ENCODE measurements at places on chromosomes 1 and 21.
A peak's percentile ranks its signal among the peaks of the same experiment; 100 is the strongest.

DNA sequence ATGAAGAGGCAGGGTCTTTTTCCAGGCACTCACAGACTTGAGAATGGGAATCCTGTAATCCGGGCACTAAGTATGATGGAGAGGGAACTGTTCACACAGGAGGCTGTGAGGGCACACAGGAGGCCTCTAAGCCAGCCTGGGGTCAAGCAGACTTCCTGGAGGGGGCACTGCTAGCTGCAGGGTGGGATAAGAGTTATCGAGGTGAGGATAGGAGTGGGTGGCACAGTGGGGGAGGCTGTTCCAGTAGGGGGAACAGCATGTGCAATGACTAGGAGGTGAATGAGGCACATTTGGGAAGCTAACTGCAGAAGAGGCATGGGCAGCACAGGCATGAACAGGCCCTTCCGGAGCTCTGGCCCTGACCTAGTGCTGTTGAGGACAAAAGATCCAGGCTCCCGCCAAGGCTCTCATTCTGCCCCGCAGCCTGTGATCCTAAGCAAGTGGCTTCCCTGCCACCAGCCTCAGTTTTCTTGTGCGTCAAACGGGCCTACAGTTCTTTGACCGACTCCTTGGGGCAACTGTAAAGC lies 216.7 kb downstream of the TRABD2B start:
- no peak for DNase-seq

GRCh38 chr1:15935056-15935950 lies 40.6 kb downstream of the ZBTB17 start:
- no peak for DNase-seq

DNA sequence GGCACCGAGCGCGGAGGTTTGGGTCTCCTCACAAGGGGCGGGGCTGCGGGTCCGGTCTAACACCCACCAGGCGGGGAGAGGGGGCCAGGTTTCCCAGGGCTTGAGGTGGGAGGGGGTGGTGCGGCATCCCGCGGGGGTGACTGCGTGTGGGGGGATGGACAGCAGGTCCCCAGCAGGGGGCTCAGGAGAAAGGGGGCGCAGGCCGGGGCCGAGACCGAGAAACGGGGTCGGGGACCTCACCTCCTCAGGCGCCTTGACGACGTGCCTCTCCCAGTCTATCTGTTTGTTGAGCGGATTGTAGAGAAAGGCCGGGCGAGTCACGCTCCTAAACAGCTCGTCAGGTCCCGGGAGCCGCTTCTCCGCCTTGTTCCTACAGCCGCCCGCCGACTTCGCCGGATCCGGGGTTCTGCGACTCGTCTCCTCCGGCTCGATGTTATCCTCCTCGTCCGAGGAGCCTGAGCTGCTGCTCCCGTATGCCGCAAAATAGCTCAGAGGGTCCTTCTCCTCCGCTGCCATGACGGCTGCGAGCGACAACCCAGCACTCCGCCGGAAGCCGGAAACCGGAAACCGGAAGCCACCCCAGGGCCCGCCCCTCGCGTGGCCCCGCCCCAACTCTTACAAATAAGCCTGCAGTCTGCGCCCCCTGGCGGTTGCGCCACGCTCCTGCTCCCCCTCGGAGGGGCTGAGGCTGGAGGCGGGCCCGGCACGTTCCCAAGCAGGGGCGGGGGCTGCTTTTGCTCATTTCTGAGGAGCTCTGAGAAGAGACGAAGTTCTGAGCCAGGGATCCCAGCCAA lies at the start of gene C1orf52:
Gene C1orf52 (minus strand): TSS at position 545 of the 794 bp plus-strand sequence. CDS start 29 bp downstream, at position 516.
- DNase-seq = peak; percentile 90

GRCh38 chr1:212699625-212700222 lies at the start of gene BATF3:
Gene BATF3, minus strand, starts transcription at chr1:212699840. Its CDS starts 78 bp downstream, at chr1:212699762.
- no peak for DNase-seq

GRCh38 chr1:79790950-79791349 lies 784.4 kb upstream of the ADGRL4 start:
- no peak for DNase-seq

GRCh38 chr1:244665771-244666217 lies 12.9 kb downstream of the DESI2 start:
- DNase-seq = peak; percentile 83

DNA sequence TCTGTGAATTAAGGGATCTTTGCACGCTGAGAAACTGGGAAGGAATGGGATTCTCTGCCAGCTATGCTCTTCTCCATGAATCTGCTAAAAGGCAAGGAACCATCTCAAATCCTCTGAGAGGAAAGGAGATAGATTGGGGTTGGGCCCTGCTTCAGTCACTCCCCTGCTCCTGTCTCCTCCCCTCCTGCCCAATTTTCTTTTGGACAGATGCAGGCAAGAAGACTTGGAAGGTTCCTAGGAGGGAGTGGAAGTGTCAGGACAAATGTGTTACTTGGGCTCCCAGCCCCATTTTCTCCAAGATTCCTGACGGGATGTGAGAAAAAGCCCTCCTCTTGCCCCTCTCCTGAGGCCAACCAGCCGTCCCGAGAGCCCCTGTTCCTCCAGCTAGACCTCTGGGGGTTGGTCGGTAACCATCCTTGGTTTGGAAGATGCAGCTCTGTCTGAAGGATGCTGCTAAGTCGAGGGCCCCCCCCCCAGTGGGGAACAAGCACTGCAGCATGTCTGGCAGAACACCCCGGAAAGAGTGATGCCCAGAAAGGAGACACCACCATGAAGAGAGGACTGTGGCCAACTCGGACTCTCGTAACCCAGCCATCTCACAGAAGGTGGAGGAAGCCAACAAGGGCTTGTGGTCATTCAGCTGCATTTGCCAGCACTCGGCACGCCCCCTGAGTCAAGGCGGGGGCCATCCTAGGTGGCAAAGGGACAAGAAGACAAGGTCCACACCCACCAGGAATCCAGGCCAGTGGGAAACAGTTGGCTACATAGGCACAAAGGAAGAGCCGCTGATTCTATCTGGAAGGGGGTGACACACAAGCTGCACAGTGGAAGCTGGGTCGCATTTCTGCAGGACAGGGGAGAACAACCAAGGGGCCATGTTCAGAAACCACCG lies 43.7 kb downstream of the CDK18 start:
- DNase-seq = no peak

- DNase-seq = no peak
Measured at GRCh38 chr1:117644696-117645311, 39.0 kb downstream of the TENT5C start.

GRCh38 chr1:176444286-176444685 lies 18.7 kb upstream of the PAPPA2 start:
- no peak for DNase-seq

DNA sequence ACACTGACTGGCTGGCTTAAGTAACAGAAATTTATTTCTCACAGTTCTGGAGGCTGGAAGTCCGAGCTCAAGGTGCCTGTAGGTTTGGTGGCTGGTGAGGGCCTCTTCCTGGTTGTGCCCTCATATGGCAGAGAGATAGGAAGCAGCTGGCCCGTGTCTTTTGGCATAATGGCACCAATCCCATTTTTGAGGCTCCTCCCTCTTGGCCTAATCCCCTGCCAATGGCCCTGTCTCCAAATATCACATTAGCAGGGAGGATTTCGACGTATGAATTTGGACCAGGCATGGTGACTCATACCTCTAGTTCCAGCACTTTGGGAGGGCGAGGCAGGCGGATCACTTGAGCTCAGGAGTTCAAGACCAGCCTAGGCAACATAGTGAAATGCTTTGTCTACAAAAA lies 37.4 kb downstream of the AGPAT3 start:
- DNase-seq = no peak

- DNase-seq = no peak
Measured at GRCh38 chr1:117857418-117857817, 72.0 kb downstream of the GDAP2 start.

GRCh38 chr1:32014948-32015273 lies 1.2 kb downstream of the KHDRBS1 start:
- peak; percentile 16 for DNase-seq

GRCh38 chr1:103901072-103901471 lies 151.4 kb downstream of the AMY1C start:
- DNase-seq = no peak

GRCh38 chr1:2127187-2128145 lies 67.1 kb downstream of the FAAP20 start:
- peak; percentile 65 for DNase-seq

GRCh38 chr1:58779801-58780382 lies 4.0 kb downstream of the JUN start:
- no peak for DNase-seq

DNA sequence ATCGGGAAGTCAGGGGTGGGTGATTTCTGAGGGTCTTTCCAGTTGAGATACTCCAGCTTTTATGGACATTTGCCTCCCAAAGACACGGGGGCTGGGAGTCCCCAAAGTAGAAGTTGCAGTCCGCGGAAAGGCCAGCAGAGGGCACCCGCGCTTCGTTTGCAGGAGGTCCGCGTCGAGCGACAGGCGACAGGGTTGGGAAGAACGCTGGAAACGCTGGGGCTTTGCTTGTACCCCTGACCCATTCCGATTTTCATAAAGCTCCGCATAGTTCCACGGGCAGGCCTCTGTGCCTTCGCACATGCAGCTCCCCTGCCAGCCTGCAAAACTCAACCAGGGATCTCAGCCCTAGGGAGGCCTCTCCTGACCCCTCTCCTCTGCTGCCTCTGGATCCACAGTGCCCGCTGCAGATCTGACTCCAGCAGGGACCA lies 44.2 kb upstream of the LAPTM5 start:
- peak; percentile 65 for DNase-seq

GRCh38 chr1:56370513-56370912 lies 208.8 kb downstream of the PLPP3 start:
- no peak for DNase-seq

- DNase-seq = no peak
Measured at GRCh38 chr1:244830639-244831038, 4.8 kb upstream of the COX20 start.

DNA sequence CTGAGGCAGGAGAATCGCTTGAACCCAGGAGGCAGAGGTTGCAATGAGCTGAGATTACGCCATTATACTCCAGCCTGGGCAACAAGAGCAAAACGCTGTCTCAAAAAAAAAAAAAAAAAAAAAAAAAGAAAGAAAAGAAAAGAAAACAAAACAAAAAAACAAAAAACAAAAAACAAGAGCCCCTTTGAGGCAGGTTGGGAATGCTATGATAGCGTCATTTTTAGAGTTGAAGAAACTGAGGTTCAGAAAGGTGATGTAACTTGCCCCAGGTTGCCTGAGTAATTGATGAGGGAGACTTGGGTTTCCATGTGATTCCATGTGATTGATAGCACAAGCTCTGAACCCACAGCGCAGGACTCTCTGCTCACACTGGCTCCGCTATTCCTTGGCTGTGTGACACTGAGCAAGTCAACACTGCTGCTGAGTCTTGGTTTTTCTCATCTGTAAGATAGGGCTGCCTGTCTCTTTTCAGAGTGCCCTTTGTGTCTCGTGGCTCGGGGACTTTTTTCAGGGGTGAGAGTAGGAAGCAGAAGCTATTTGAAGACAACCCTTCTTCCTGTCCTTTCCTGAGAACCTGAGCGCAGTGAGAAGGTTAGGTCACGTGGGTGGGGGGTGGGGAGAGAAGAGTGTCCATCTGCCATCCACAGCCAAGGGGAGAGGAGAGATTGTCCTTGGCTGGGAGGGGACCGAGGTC lies 2.5 kb downstream of the CNR2 start:
- no peak for DNase-seq

DNA sequence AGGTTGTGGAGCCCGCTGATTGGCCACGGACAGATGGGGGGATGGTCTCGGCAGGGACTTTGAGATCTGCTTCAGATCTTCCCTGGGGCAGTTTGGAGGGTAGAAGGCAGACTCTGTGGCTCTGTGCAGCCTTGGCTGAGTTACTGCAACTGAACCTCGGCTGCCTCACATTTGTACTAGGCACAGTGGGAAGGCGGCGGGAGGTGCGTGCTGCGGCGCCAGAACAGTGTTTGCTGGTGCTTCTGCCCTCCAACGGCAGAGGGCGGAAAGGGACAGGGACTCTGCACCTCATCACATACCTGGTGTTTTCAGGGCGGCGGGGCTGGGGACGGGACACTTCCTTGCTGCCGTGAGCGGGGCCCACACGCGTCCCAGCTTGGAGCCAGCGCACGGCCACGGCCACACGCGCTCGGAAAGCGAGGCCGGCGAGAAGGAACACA lies 26.2 kb downstream of the SLC66A1 start:
- no peak for DNase-seq

DNA sequence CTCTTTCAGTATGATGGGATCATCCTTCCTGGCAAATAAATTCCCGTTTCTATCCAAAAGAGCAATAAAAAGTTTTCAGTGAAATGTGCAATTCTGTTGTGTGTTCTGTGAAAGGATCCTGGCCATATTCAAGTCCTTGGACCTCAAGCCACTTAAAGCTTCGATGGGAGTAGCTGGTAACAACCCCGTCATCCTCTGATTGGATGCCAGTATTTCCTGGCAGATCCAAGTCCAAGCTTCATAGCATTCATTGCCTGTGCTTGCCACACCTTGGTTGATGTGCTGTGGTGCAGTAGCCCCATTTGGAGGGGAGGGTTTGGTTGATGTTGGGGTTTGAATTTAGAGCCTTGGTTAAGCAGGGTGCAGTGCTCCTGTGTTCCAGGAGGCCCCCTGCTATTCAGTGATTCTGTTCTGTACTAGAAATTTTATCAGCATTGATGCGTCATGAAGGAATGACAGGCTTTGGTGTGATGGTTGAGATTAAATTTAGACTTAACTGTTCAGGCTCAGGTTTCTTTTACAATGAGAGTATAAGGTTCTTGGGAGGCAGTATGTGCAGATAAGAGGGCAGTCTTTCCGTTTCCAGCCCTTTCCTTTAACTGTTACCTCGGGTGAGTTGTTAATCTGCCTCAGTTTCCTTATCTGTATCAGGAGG lies 4.9 kb downstream of the RPL11 start:
- DNase-seq = no peak

GRCh38 chr1:212595787-212596714 lies 12.5 kb upstream of the ATF3 start:
- no peak for DNase-seq

DNA sequence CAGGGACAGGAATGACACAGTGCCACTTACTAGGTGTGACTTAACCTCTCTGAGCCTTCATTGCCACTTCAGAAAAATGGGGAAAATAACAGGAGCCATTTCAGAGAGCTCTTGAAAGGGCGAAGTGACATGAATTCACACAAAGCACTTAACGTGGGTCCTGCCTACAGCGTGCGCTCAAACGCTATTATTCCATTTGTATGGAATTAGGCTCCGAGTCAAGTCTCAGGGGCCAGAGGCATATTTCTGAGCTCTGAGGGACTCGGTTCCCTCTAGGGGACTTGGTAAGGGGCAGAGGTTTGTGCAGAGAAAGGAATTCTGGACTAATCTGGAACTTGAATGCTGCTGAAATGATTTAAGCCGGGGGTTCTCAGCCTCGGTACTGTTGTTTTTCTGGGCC lies 14.1 kb downstream of the DRAXIN start:
- no peak for DNase-seq

DNA sequence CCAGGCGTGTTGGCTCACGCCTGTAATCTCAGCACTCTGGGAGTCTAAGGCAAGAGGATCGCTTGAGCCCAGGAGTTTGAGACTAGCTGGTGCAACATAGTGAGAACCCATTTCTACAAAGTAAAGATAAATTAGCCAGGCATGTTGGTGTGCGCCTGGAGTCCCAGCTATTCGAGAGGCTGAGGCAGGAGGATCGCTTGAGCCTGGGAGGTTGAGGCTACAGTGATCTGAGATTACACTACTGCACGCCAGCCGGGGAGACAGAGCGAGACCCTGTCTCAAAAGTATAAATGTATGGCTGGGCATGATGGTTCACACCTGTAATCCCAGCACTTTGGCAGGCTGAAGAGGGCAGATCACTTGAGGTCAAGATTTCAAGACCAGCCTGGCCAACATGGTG lies 51.5 kb upstream of the LBR start:
- DNase-seq = no peak

- peak; percentile 75 for DNase-seq
Measured at GRCh38 chr1:201877877-201878401, 10.8 kb upstream of the SHISA4 start.
